ENCODE measurements at places on chromosomes 7 and 10.

GRCh38 chr7:139702811-139703486 lies 74.8 kb downstream of the HIPK2 start:
- DNase-seq = no peak

GRCh38 chr7:5683280-5683670 lies 98.2 kb downstream of the RNF216 start:
- DNase-seq = no peak

DNA sequence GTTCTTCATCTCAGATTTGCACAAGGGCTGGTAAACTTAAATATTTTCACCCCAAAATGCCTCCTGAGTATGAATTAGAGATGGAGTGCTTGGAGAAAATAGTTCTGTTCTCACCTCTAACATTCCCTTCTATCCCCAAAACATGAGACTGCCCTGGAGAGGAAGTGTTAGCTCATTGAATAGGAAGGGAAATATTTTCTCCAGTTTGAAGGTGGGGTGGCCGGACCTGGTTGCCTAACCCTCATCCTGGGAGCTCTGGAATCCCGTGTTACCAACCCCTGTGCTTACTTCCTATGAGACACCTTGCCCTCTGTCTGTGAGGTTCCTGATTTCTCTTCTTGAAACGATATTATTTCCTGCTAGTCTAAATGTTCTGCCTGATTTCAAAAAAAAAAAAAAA lies 779 bp downstream of the IFIT2 start:
- peak; percentile 27 for DNase-seq

DNA sequence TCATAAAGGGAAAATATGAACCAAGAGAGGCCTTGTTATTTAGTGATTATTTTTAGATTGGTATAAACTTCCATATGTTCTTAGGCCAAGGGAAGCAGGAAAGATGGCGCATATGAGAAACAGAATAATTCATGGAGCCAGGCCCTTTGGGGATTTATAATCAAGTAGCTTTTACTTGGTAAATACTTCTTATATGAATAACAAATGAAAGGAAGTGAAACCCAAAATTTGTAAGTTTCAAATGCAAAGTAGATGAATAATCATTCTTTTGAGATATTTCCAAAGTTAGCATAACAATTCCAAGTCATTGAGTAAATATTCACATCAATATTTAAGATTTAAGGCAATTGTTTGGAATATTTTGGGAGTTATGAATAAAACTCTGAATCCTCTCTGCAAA lies 13.9 kb upstream of the OPTN start:
- no peak for DNase-seq

DNA sequence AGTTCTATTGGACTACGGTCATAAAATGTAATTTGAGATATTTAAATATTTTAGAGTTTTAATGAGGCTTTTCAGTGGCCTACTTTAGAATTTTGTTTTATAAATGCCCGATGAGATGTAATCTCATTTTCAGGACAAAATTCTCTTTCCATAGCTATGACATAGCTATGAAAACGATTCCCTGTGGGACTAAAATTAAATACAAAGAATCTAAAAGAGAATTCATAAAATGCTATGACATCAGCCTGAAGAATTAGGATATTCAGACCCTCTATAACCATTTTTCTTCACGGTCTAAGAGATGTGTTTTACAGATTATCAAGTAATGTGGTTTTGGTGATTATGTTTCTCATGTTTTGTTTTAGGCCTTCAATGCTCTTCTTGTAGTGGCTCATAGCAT lies 48.2 kb upstream of the ODAD2 start:
- no peak for DNase-seq

DNA sequence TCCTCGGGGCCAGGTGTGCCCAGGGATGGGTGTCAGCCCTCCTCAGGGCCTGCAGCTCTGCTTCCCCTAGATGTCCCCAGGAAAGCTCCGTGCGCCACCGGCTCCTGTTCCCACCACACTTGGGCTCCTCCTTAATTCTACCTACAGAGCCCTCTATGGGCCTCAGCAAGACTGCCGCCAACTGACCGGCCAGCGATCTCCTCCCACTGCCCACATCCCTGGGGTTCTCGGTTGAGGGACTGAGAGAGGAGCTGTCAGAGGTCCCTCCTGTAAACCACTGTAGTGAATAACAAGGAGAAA lies 5.3 kb upstream of the LDB3 start:
- no peak for DNase-seq

DNA sequence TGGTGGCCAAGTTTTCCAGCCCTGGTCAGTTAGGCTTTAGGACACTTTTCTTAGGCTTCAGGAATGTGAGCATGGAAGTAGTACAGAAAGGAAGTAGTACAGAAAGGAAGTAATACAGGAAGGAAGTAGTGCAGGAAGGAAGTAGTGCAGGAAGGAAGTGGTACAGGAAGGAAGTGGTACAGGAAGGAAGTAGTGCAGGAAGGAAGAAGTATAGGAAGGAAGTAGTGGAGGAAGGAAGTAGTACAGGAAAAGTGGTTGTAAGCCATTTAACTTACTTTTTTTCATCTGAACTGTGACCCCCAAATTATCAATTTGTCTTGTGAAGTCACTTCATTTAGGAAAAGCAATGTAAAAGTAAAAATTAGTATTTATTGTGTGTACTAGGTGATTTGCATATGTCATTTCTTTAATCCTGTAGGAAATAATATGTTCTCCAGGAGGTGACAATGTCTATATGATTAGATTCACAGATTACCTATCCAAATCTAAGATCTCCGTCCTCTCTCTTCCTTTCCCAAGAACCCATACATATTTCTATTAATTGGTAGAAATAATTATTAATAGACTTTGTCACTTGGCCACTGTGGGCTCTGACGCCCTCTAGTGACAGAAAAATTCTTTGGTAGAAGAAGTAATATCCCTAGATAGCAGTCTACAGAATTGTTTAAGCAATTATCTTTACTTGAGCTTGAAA lies 3.9 kb upstream of the FAS start:
- DNase-seq = peak; percentile 54

GRCh38 chr10:5147255-5147980 lies 37.5 kb downstream of the AKR1C8 start:
- no peak for DNase-seq

GRCh38 chr10:24912215-24912614 lies 40.2 kb downstream of the PRTFDC1 start:
- no peak for DNase-seq

DNA sequence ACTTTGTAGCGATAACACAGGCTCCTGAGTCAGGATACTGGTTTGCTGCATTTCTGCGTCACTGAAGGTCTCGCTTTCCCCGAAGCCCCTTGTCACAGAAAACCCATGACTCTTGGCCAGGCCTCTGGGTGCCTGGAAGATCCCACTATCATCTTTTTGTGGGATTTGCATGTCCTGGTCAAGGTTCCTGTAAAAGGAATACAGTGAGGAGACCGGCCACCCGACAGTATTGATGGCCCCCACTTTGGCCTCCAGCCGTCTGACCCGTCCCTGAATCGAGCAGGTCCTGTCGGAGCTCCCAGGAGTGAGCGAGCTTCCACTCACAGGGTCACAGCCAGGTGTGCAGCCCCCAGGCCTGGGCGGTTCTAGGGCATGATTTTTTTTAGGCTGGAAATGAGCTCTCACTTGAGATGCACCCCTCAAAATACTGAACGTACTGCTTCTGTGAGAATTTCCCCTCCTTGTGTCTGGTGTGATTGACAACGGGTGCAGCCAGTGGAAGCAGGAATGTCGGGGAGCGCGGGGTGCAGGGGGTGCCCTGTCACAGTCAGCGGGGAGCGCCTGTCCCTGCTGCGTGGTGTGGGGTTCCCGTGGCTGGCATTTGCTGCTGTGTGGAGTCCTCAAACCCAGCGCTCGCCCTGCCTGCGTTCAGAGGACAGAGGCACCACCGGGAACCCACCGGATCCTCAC lies 75.8 kb downstream of the DNAJB6 start:
- DNase-seq = no peak

- DNase-seq = no peak
Measured at GRCh38 chr10:43130770-43131171, 7.5 kb upstream of the CSGALNACT2 start.

DNA sequence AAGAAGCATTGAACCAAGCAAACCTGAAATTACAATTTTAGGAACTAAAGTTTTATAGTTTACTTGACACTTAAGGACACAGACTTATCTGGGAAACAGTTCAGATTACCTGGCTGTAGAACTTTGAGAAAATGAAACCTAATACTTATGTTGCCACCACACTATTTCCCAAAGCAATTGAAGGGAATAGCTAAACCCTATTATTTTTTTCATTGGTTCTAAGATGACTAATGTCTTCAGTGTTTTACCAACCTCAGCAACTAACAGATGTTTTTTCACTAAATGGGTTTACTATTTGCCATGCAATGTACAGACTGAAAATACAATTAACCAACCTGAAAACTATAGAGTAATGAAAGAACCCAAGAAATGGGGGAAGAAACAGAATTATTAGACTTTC lies 689.6 kb downstream of the SORCS1 start:
- DNase-seq = no peak

GRCh38 chr7:50205011-50205410 lies 99.5 kb upstream of the IKZF1 start:
- DNase-seq = no peak

DNA sequence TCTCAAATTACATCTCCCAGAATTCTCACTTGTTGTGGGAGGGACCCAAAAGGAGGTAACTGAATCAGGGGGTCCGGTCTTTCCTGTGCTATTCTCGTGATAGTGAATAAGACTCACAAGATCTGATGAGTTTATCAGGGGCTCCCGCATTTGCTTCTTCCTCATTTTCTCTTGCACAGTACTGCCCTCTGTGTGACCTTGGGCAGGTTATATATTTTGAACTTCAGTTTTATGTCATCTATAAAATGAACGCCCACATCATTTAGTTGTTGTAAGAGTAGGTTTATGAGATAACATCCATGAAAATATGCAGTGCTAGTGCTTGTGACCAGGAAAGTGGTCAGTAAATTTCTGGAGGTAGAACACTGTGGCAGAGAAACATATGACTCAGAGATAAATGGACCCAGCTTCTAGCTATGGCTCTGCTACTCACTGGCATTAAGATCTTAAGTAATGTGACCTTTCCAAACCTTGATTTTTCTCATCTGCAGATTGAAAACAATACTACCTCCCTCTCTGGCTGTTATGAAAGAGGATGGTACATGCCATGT lies 44.3 kb downstream of the SCRN1 start:
- no peak for DNase-seq

DNA sequence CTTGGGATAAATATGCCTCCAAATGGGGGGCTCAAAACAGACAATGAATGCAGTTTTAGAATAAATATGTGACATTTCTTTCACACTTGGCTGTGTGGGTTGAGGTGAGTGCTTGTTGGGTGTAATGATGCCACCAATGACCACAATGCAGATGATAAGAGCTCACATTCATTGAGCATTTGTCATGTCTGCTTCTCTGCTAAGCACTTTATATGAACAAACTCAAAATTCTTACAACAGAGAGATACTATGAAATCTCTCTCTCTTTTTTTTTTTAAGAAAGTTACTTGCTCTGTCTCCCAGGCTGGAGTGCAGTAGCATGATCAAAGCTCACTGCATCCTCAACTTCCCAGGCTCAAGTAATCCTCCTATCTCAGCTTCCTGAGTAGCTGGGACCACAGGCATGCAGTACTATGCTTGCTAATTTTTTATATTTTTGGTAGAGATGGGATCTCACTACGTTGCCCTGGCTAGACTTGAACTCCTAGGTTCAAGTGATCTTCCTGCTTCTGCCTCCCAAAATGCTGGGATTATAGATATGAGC lies 185.4 kb downstream of the JCAD start:
- DNase-seq = no peak

- DNase-seq = no peak
Measured at GRCh38 chr10:43260117-43260761, 6.6 kb downstream of the RASGEF1A start.

- DNase-seq = no peak
Measured at GRCh38 chr7:137563981-137564380, 220.4 kb upstream of the PTN start.

DNA sequence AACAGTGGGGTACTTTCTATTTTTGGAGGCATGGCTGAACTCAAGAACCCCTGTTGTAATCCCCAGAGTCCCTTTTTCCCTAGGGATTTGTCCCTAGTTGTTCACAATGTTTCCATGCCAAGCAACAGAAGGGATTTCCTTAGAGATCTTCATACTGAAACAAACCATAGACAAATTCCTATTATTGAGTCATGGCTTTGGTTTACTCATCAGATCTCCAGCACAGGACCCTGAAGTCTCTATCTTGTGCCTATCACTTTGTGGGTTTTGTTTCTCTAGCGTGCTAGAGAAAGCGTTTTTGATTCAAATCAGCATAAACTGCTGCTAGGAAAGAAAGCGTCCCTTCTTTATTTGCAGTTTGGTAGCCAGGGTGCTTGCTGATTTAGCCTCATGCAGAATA lies 165.0 kb downstream of the BAMBI start:
- DNase-seq = no peak

DNA sequence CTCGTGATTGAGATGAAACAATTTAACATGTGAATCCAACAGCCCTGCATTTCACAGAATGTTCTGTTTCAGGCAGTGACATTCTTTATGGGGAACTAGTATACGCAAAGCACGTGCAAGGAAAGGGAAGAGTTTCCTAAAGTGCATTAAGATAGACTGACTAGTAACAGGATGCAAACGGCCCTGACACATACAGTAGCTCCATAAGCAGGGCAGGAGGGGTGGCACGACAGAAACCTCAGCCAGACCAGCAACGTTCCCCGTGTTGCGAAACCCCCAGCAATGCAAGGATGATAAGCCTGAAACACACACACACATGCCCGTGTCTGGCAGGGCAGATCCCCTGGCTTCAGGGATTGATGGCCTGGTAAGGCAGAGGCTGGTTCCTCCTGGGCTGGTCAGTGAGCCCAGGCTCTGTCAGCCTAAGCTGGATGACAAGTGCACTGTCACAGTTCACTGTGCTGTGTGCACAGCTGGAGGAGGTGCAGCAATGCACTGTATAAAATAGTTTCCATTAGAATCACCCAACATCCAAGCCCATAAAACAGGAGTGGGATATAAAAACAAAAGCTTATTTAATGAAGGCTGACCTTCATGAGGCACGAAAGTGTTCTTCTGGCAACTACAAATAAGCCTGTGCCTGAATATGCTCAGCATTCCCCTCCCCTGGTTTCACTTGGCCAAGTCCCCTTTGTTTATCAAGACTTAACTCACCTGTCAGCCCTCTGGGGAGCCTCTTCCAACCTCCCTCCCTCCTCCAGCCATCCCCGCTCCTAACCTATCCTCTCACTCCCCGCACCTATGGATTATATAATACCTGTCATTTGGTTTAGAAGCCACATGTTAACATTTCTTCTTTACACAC lies 88.8 kb downstream of the GSAP start:
- no peak for DNase-seq
